ENCODE measurements at places on chromosomes 6 and 20.

DNA sequence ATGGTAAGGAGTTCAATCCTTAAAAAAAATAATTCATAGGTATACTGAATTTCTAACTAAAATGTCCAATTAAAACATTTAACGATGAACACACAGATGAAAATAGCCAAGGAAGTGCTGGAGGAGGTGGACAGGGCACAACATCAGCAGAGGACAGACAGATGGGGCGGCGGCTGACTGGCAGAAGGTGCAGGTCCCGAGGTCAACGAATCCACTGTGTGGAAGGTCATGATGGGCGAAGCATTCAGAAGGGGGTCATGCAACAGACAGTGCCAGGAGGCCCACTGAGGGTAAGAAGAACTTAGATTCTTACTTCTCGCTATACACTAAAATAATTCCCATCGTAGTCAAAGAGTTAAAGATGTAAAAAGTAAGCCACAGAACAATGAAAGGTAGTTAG lies 34.2 kb upstream of the FRMD1 start:
- no peak for DNase-seq

DNA sequence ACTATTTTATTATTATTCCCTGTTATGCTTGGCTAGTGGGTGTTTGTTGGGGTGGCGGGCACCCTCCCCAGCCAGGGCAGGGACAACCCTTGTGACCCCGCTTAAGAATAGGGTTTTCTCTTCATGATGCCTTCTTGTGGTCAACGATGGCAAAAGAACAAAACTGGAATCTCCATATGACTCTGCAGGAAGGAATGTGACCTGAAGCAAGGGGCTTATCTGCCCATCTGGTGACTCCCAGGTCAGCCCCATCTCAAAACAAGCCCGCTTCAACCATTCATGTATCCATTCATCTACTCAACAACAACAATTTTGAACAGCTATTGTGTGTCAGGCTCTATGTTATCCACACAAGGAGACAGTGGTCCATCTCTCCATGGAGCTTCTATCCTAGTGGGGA lies 30.9 kb upstream of the TGM6 start:
- no peak for DNase-seq

GRCh38 chr6:20630617-20631548 lies 96.6 kb downstream of the CDKAL1 start:
- DNase-seq, result no peak

DNA sequence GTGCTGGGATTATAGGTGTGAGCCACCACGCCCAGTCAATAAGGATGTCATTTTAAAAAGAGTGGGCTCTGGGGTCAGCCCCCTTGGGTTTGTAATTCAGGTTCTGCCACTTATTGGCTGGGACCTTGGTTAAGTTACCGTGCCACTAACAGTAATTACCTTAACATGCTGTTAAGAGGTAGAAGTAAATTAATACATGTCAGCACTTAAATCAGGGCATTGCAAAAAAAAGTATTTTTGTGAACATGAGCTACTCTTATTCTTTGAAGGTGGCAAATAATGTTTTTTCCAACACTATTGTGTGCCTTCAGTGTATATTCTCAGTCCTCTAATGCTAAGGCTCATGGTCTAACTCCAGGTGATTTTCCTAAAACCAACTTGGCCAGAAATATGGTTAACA lies 109.5 kb downstream of the F13A1 start:
- no peak for DNase-seq

DNA sequence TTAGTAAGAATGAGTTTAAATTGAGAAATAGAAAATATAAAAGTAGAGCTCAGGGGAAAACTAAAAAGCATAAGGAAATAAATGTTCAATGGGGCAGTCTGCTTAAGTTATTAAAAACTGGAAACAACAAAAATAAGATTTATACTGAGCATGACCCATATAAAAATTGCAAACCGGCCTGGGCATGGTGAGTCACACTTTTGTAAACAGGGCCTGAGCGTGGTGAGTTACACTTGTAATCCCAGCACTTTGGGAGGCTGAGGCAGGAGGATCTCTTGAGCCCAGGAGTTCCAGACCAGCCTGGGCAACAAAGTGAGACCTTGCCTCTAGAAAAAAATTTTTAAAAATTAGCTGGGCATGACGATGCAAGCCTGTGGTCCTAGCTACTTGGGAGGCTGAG lies 74.6 kb downstream of the TMEM244 start:
- DNase-seq, result no peak

GRCh38 chr6:81772741-81773140 lies 20.3 kb upstream of the TENT5A start:
- DNase-seq, result no peak

DNA sequence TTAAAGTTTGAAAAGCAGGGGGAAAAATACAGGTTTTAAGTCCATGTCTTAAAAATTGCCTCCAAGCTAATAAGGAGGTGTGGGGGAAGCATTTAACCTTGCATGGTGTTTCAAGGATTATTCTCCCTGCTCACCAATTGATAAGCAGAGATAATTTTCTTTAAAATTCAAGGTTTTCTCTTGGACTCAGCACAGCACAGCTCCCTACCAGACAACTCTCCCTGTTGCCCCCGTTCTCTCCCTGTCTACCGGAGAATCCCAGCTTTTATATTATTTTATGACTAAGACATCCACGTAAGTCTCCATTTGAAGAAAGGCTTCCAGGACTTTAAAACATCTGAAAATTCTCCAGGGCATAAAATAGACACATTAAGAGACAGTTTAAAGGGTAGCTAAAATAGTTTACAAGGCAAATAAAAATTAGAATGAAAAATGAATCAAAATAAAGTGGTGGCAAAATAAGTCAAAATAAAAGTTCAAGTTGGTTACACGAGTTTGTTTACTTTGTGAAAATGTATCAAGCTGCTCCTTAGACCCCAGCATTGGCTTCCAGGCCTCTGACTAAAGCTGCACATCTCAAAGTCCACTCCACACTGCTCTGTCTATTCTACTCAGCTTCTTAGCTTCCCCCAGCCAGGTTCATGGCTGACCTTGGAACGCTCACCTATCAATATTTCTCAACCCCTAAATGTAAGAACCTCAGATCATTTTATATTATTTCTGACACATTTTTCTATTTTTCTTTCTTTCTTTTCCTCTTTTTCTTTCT lies 188.6 kb upstream of the PLCB4 start:
- no peak for DNase-seq

DNA sequence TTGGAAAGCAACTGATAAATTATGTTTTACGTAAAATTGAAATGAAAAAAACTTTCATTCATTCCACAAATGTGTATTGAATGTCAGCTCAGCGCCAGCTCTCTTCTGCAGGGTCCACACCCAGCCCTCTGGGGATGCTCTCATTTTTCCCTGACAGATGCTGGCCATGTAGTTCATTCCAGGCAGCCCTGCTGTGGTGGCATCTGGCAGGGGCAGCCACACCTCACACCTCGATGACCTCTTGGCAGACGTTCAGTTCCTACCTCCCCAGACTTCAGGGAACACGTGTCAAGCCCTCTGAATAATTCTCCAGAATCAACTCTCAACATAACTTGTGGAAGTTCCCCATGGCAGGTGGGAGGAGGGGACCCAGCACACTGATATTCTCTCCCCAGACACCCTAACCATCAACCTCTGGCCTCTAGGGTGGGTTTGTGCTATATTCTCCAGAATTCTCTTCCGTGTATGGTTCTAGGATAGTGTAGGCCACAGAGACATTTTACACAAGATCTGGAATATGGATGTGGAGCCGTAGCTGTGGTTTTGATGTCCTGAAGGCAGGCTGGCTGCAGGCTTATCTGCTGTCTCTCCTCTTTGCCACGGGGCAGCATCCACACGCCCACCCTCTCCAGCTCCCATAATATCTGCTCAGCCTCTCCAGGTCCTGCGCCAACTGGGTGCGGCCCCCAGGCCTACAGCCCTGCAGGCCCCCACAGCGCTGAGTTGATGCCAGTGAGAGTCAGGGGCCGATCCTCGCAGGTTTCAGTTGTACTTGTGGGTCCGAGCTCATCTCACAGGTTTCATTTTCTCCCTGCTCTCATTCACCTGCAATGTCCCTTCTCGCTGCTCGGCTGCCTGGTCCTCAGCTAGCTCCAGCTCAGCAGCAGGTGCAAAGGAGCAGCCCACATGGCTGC lies 175.8 kb upstream of the ARID1B start:
- no peak for DNase-seq

DNA sequence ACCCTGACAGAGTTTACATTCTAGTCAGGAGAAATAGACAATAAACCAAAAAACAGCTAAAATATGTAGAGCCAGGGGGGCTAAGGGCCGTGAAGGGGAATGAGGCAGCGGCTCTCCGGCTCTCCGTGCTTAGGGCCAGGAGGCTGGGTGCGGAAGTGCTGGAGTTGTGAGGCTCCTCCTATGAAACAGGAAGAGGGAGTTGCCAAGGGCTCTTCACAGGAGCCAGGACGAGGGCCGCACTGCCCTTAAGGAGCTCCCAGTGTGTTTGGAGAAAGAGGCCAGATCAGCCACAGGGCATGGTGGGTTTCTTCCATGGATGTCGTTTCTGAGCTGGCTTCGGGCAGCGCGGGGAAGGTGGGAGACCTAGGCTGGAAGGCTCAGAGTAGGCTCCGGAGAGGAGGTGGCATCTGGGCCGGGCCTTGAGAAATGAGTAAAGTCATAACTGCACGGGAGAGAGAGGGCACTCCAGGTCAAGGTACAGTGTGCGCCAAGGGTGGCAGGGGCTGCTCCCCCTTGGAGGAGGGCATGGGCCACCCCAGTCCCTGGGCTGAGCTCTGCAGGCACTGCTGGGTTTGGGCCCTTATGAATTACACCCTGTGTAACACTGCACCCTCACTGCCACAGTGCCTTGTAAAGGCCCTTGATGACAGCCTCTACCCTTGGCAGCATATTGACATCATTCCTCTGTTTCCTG lies 20.8 kb upstream of the MLN start:
- DNase-seq, result no peak

DNA sequence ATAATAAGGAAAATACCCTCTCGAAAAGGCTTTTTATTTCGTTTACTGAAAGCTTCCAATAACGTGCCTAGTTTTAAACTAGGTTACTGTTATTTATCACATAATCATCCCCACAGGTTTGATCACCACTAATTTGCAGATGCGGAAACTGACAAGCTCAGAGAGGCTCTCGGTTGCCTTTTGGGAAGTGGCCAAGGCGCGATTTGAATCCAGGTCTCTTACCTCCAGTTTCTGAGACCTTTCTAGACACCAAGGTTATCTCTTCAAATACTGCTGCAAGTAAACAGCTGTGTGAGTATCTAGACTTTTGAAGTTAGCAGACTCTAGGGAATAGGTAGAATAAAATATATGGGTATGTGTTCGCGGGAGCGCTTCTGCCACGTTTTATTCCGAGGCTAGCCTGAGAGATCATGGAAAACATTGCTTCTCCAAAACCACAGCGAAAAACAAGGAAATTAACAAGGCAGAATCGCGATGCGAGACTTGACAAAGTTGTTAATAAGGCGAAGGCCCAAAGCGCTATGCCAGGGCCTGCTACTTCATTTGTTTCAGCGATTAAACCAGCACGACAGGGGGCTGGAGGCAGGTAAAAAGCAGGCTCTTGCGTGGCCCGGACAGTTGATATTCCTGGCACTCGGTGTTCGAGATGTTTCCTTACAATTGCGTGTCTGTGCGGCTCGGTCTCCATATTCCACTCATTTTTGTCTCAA lies 1.8 kb upstream of the JARID2 start:
- DNase-seq, result no peak

DNA sequence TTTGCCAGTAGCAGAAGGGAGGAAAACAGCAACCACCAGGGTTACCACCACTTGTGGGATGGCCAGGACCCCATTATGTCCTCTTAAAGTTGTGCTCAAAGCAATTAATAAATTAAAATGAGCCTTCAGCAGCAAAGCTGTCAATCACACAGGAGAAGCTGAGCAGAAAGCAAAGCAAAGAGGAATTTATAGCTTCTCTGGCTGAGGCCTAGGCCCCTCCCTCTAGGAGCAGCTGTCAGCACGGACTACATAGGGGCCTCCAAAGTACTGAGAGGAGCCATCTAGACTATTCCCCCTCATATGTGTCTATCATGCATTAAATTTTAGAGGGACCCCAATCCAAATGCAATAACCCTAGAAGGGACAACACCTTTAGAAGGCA lies 6.4 kb downstream of the CCND3 start:
- no peak for DNase-seq

DNA sequence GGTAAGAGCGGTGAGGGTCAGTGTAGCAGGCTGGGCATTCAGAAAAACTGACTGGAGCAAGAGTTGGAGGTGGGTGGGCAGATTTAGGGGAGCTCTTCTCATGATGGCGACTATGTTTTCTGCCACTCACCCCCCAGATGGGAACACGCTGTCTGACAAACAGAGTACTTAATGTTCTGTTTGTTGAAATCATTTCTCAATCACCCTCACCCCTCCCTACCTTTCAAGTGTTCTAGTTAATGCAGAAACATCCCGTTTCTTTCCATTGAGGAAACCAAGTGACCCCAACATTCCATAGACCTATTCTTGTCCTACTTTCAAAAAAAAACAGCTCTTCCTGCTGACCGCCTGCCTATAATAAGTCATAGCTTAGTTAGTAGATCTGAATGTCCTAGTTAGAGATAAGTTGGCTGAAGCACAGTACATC lies 132.5 kb upstream of the NEDD9 start:
- DNase-seq, result no peak

DNA sequence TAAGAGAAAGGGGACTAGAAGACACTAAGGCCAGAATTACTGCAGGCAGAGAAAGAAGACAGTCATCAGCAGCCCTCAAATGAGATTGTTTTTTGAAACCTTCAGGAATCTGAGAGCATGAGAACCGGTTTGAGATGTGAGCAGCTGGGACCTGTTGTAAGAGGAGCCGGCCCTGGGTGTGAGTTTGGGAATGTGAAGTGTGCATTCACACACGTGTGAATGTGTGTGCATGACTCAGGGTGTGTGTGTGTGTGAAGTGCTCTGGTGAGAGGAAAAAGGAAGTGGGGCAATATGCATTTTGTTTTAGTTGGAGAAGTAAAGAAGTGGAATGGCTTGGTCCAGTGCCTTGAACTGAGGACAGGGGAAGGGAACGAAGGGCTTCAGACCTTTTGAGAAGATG lies 4.3 kb downstream of the SCUBE3 start:
- DNase-seq, result no peak

DNA sequence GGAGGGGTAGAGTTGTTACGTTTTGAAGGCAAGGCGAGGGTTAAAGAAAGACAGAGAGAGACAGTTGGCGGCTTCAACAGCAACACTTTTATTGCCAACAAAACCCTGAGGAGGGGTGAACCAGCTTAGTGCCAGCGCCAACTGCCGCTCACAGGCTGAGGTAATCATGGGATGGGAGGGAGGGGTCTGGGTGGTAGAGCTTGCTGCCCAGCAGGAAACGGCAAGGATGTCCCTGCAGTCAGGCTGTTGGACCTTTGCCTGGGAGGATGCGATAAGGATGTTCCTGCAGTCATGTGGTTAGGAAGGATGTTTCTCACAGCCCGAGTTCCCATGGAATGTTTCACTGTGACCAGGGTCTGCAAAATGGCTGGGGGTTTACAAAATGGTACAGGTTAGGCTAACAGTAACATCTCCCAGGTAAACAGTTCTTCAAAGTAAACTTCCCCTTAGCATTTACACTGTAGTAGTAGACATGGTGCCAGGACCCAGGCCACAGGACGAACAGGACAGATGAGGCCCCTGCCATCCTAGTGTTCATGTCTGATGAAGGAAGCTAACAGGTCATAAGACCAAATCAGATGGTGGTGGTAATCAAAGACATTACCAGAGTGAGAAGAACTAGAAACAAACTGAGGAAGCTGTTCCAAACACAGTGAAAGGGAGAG lies 647.3 kb upstream of the DEFB115 start:
- DNase-seq, result no peak
